Right atrium auricular region (tissue), 2 donors: ENCODE measurements at places on chromosomes 7 and 10. TPM values are rescaled to one million over a fixed set of nuclear protein-coding genes. Genes with fewer than 3 reads are reported as not detected.

The FAM171A1 gene
- 7.8 TPM for total RNA-seq

The HIF1AN gene
- total RNA-seq, result 11.3 TPM

DNA sequence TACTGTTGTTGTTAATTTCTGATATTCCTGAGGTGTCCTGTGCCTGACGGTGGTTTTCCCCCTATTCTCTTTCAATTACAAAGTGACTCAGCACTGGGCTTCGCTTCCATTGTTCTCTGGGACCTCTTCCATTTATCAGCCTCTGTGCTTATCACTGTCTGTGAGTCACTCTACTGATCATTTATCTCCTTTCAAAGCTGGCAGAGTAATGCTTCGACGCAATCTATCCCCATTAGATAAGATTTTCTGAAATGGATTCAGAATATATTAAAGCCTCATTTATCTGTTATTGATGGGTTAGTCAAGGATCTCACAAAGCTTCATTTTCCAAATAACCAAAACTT lies 679.2 kb downstream of the SDK1 start:
- no peak overlapping the region for H3K27ac ChIP-seq
- no peaks in the 10 kb centered on the region for H3K27me3 ChIP-seq
- H3K36me3 ChIP-seq, result no peaks in the 10 kb centered on the region
- H3K4me3 ChIP-seq, result no peak overlapping the region
- DNase-seq, result no peak

DNA sequence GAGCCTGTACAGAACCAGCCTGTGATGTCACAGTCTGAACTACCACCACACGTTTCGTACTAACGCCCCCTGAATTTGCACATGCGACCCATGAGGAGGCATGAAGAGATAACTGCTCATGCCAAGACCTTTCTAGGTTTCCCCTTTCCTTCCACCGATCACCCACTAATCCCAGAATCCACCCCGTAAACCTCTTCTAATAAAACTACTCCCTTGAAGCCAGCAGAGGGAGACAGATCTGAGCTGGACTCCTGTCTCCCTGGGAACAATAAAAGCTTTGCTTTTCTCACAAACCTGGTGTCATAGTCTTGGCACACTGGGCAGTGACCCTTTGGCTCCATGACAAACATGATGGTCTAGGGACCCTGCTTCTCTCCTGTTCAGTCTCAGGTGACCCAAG lies 144.5 kb downstream of the FRMD4A start:
- H3K4me1 ChIP-seq, result no peaks in the 10 kb centered on the region
- H3K27ac ChIP-seq, result no peak overlapping the region
- H3K36me3 ChIP-seq, result no peaks in the 10 kb centered on the region
- H3K4me3 ChIP-seq, result no peak overlapping the region
- H3K27me3 ChIP-seq, result no peaks in the 10 kb centered on the region

DNA sequence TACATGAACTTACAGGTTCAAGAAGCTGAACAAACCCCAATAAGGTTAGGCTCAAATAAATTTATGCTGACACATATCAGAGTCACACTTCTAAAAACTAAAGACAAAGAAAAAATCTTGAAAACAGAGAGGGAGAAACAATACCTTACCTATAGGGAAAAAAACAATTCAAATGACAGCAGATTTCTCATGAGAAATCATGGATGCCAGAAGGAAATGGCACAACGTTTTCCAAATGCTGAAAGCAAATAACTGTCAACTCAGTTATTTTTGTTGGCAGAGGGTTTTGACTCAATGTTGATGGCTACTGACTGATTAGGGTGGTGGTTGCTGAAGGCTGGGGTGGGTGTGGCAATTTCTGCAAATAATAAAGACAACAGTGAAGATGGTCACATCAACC lies 239.4 kb downstream of the ARHGAP12 start:
- no peaks in the 10 kb centered on the region for H3K27me3 ChIP-seq
- no peaks in the 10 kb centered on the region for H3K36me3 ChIP-seq
- no peaks in the 10 kb centered on the region for H3K4me1 ChIP-seq
